Stimulated activated CD4-positive, alpha-beta T cell treated with anti-CD3 and anti-CD28 coated beads, Interleukin-1b, Interleukin-23, amount 100 ng/mL, for 1 hour (primary cell): ENCODE measurements at places on chromosomes 6 and 20.

DNA sequence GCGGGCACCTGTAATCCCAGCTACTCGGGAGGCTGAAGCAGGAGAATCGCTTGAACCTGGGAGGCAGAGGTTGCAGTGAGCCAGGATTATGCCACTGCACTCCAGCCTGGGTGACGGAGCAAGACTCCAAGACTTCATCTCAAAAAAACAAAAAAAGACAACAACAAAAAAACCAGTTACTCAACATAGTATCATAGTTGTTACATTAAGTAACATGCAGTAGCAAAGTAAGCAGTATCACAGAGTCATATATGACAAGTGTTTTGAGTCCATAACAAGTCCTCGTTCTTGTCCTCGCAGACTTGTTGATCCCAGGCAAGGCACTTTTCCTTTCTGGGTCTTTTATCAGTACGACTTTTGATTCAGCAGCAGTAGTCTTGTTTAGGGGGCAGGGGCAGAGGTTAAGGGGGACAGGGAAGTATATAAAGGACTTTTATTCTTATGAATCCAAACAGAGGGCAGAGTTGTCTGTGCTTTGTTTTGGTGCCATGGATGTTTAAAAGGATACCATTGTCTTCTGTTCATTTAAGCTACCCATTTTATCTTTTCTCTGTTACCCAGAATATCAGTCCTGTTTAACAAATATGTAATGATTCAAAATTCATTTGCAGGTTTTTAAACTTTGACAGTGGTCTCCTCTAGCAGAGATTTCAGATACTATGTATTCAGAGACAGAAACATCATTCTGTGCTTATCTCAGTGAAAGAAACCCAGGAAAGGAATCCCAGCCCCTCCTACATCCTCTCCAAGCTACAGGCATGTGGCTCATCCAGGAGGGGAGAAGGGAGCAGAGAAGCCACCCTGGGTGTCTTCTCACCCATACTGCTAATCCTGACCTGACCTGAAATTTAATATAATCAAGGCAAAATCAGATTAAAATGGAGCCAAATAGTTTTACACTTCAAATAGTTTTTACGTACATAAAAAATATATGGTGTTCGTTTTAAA lies 137.9 kb upstream of the EDN1 start:
- no peak for DNase-seq

DNA sequence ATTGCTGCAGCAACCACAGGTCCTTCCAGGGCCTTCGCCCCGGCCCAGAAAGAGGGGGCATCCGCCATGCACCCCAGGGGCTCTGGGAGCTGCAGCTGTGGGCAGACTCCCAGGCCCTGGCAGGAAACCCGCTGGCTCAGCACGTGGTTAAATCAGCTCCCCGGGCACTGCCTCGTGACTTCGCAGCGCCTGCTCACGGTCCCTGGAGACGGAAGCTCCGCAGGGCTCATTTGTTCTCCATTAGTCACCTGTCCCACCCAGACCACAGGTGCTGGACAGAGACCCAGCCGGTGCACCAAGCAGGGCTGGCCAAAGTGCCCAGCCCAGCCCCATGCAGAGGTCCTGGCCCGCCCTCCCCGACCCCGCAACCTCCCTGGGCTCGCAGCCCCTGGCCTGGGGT lies 14.7 kb downstream of the KCNQ2 start:
- no peak for DNase-seq

- no peak for DNase-seq
Measured at GRCh38 chr6:135854799-135855198, 3.3 kb downstream of the PDE7B start.

GRCh38 chr6:129717277-129717676 lies 7.3 kb upstream of the ARHGAP18 start:
- DNase-seq: no peak

DNA sequence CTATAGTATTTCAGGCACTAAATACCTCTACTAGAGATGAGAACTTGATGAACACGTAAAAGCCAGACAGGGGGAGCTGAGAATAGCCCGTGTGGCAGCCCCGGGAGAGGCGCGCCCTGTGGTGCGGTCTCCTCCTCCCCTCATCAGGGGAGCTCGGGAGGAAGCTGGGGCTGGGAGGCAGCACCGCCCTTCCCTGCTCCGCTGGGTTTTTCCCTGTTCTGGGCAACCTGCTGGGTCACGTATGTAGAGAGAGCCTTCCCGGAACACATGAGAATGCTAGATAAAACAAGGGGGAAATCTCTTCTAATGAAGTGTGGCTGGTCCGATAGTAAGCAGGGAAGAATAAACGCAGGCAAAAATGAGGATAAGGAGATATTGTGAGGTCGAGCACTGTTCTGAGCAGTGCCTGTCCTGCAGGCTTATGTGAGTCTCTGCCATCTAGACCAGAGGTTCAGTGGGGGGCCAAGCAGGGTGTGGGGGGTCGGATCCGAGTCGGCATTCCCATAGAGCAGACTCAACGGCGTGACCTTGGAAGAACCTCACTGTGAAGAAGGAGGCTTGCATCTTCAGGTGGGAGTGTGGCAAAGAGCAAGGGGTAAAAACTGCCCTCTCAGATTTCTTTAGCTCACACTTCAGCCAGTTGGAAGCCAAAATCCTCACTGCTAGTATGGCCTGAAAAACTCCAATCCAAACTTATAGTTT lies 13.4 kb upstream of the RPS6KA2 start:
- DNase-seq: no peak

DNA sequence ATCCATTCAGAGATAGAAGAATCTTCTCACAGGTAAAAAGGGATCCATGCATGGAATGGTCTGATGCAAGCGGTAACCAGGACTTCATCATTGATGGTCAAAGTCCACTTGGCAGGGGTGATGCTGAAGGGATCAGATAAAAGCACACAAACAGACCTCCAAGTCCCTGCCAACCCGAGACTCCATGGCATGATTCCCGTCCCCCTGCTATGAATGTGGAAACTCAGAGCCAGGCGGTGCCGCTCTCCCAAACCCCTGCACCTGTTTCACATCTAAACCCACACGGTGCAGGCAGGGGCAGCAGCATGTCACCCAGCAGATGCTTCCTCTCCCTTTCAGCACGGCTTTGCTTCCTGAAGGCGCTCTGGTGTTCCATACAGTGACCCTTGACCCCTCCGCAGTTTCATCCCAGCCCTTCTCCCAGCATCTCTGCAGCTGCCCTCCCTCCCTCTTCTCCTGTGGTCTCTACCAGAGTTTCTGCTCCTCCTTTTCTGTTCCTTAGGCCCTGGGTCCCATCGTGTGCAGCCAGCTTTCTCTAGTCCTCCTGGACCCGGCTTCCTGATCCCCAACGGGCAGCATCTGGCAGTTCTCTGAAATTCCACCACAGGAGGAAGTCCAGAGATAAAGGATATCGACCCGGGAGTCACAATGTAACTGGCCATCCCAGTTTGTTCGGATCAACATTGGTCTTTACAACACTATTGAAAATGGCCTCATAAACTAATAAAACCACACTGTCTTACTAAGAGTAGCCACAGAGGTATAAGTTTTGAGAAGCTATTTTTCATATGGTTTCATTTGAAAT lies 235.0 kb downstream of the TTLL2 start:
- no peak for DNase-seq

GRCh38 chr6:6950373-6951145 lies 157.2 kb upstream of the RREB1 start:
- no peak for DNase-seq

GRCh38 chr6:35015476-35015875 lies 125.7 kb downstream of the TCP11 start:
- DNase-seq: no peak

- no peak for DNase-seq
Measured at GRCh38 chr20:48823476-48823875, 4.3 kb downstream of the PREX1 start.

- no peak for DNase-seq
Measured at GRCh38 chr6:8857160-8857559, 421.8 kb upstream of the SLC35B3 start.

DNA sequence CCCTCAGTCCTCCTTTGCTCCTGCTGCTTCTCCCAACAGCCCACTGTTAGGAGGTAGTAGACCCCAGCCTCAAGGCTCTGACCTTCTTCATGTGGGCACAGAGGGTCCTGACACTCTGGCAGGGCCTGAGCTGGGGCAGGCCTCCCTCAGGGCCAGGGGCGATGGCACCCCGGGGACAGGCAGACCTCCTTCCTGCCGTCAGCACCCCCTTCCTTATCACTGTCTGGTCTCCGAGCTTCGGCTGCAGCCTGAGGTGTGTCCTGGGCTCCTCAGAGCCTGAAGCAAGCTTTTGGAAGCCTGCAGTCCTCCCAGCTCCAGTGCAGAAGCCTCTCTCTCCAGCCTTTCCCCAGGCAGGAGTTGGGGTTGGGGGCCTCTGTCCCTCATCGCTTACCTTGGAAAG lies 22.0 kb downstream of the SPDEF start:
- DNase-seq: no peak

GRCh38 chr20:33933469-33933909 lies 60.2 kb upstream of the RALY start:
- no peak for DNase-seq

GRCh38 chr20:21781446-21782075 lies 76.1 kb downstream of the PAX1 start:
- DNase-seq: no peak

GRCh38 chr20:22728146-22728745 lies 143.9 kb upstream of the FOXA2 start:
- DNase-seq: no peak

DNA sequence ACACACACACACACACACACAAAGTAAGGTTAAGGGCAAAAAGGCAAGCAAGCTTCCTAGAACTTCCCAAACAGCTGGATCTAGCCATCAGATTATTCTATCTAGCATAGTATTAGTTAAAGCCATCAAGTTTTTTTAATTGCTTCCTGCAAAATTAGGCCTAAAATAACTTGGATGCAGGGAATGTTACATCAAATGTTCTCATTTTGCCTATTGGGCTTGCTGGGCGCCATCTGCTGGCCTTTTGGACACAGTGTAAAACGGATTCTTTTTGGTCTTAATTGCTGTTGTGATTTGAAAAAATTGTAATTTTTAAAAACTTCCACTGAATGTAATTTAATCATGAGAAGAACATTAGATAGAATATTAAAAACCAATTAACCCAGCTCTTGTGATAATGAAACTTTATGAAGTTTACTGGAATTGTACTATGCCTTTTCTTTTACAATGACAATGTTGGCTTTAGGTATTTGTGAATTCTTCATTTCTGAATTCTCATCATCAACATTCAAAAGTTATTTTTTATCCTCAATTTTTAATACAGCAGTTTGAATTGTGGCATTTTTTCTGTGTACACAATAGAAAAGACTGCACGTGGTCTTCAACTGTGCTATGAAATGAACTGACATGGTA lies 6.8 kb downstream of the MKKS start:
- DNase-seq: no peak

DNA sequence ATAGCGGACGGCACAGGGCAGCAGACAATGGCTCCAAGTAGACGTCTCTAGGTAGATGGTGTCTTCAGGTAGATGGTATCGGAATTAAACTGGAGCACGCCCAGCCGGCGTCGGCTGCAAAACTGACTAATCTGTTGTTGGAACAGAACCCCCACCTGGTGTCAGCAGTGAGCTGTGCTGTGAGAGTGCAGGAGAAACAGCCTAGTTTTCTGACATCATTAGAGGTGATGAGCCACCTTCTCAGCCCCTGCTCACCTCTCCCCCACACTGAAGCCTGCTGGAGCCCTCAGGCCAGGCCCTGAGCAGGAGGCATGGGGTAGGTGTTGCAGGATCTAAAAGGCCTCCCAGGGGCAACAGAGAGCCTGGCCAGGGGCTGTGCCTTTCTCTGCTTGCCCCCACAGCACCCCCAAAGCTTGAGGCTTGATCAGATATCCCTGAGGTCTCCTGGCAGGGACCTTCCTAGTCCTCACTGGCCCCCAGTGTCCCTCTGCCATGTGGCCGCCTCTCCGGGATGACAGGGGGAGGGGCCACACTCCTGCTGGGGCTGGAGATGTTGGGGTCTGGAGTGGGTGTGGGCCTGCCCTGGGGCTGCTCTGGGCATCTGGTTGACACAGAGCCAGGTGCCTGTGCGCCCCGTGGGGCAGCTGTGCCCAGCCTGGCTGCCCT lies 6.9 kb upstream of the HELZ2 start:
- DNase-seq: peak; percentile 50

- DNase-seq: no peak
Measured at GRCh38 chr6:131687022-131687421, 14.2 kb downstream of the OR2A4 start.

- no peak for DNase-seq
Measured at GRCh38 chr6:96116674-96117073, 100.9 kb downstream of the FUT9 start.

- DNase-seq: no peak
Measured at GRCh38 chr6:110353457-110354001, 4.6 kb downstream of the METTL24 start.

DNA sequence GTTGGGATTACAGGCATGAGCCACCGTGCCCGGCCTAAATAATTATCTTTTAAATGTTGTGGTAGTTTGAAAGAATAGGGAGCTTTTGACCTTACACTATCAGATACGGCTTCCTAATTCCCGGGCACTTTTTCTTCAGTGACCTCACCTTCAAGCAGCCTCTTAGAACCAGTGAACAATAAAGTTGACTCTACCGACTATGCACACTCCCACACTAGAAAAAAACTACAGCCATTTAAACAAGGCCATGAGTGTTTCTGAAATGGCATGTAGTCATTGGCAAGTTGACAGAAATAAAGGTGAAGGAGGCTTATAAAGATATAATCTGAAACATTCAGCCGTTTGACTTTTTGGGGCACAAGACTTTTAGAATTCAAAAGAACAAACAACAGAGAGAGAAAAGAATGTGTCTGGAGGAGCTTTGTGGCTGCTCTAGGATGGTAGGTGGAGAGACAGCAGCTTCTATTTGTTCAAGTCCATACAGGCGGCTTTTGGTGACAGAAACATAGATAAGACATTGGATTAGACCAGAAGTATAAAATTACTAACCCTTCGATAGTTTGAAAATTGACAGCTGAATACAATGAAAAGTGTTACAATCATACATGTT lies 75.2 kb downstream of the GJA1 start:
- no peak for DNase-seq

DNA sequence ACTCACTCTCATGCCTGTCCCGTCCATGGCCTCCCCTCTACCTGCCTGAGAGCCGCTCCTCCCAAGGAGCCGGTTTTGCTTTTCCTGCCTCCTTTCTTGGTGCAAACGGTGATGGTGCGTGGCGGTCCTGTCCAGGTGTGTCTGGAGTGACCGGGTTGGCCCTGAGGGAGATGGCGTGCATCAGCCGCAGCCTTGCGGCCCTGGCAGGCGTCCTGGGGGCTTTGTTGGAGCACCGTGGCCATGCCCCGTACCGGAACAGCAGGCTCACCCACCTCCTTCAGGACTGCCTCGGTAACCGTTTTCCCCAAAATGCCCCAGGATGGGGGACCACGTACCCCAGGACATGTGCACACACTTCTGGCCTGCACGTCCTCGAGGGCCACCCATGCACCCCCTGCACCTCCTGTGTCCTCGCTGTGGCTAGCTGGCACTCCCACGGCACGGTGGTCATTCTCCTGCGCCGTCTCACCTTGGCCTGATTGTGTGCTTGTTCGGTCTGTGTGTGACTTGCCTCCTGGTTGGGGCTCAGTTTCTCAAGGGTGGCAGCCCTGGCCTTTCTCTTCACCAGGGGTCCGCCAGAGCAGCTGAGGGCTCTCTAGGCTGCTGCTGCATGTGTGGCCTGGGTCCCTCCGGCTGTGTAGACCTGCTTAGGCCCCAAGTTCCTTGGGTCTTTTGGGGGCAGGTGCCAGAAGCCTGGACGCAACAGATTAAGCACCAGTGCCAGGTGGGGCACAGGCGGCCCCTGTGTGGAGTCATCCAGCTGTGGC lies 36.4 kb downstream of the FRMD1 start:
- DNase-seq: no peak

GRCh38 chr6:54335871-54336270 lies 27.6 kb downstream of the TINAG start:
- no peak for DNase-seq
